HCT116 (cell line): ENCODE measurements at places on chromosomes 13 and 19. TPM values are rescaled to one million over a fixed set of nuclear protein-coding genes. Genes with fewer than 3 reads are reported as not detected.

LENG9 gene
- total RNA-seq, result 9.0 TPM

NLRP9 gene
- not detected for total RNA-seq

C19orf67 gene
- not detected for total RNA-seq

BLVRB gene
- 113 TPM for total RNA-seq

ZNF415 gene
- not detected for total RNA-seq

COL5A3 gene
- 0.15 TPM for total RNA-seq

PALM3 gene
- 3.3 TPM for total RNA-seq

EPS8L1 gene
- 62.1 TPM for total RNA-seq

CABP5 gene
- total RNA-seq, result not detected

MBD3L3 gene
- not detected for total RNA-seq

CCDC9 gene
- 40.6 TPM for total RNA-seq

BAX gene
- total RNA-seq, result 96.4 TPM

KLK7 gene
- 30.5 TPM for total RNA-seq

ZNF132 gene
- not detected for total RNA-seq

SRRM5 gene
- not detected for total RNA-seq

PRR19 gene
- 0.93 TPM for total RNA-seq
